ENCODE measurements at places on chromosomes 6 and 20.

DNA sequence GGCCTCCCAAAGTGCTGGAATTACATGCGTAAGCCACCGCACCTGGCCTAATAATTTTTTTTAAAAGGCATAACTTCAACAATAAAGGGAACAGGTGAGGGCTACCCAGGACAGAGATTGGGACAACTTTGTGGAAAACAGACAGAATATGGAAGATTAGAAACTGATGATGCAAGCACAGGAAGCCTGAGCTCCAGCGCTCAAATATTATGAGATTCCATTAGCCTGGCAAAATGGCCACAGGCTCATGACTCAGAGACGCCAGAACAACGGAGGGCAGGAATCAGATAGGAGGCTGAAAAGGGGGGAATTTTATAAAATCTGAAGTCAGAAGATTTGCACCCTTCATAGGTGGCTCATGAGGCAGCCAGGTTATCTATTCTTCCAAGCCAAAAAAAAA is 103.1 kb upstream of the MRPS10 start:
- DNase-seq: no peak

- peak; percentile 44 for DNase-seq
These were observed 15.9 kb downstream of the NDUFAF5 start for GRCh38 chr20:13800728-13801134.

DNA sequence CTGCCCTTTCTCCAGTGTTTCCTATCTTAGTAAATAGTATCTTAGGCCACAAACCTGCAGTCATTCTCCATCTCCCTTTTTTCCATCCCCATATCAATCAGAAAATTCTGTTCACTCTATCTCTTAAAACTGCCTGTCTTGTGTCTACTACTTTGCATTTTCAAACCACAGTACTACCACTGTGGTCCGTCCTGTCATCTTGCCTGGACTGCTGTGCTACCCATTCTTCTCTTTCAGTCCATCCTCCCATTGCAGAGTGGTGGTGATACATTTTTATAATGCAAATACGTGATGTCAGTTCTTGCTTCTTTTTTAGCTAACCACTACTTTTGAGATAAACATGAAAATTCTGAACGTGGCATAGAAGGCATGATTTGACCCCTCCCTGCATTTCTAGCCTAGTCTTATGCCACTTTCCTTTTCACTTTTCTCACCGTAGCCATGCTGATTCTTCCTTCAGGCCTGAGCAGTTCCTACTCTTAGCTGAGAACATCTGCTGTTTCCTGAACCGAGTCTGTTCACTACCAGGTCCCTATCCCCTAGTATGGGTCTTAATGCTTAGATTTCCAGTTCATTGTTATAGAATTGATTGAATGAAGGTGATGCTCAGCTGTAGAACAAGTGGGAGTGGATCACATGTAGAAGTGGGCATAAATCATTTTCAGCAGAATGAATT is 13.8 kb downstream of the TBPL1 start:
- DNase-seq: no peak

DNA sequence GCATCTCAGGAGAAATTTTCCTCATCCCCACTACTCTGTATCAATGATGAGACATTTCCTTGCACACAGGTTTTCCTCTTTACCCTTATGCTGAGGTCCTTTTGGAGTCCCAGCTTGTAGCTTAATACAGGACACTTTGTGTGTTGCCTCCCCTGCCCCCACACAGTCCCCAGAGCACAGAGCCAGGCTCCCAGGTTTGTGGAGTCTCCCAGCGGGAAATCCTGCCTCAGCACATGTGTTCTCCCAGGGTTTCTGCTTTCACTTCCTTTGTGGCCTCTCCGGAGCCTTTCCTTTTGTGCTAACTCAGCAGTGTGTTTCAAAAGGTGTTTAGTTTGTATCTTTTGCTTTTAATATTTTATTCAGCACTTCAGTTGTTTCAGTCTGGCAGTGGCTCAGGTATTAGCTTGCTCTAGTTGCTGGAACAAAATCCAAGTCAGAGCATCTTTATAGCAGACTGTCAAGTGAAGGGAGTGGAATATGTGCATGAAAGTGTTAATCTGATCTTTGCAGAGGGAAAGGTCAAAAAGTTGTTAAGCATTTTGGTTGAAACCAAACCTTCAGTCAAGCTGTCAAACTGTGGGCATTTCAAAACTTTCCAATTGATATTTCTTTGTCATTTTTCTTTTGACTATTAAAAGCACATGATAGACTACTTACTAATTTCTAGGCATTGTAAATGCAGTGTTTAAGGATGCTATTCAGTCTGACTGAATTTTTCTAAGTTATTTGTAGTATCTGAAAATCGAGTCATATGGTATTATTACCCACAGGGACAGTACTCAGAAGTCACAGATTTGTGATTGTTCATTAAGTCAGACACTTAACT is 8.6 kb downstream of the SNX9 start:
- DNase-seq: peak; percentile 83

GRCh38 chr20:2507464-2507863 is 1.3 kb downstream of the ZNF343 start:
- no peak for DNase-seq

DNA sequence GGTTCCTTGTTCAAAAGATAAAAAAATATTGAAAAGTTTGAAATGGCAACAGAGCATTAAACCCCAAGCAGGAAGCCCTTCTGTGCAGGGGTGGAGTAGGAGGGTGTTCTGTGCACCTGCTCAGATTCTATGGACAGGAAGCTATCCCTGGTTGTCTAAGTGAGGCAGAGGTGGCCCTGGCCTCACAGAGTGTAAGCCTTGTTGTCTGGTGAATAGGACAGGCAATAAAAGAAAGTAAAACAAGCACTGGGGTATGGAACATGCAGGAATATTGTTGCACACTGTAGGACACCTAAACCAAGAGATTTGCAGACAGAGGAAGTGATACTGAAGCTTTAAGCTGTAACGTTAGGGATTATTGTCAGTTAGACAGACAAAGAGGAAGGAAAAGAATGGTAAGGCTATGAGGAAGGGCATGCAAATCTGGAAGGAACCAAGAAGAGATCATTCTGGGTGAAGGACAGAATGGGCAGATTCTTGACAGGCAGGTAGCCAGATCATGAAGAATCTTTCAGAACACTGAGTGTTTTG is 66.8 kb downstream of the TBC1D7 start:
- DNase-seq: peak; percentile 65

- no peak for DNase-seq
These were observed 64.7 kb upstream of the MTHFD1L start for GRCh38 chr6:150800674-150801314.

GRCh38 chr6:83057705-83058321 is 7.8 kb downstream of the UBE3D start:
- peak; percentile 66 for DNase-seq

DNA sequence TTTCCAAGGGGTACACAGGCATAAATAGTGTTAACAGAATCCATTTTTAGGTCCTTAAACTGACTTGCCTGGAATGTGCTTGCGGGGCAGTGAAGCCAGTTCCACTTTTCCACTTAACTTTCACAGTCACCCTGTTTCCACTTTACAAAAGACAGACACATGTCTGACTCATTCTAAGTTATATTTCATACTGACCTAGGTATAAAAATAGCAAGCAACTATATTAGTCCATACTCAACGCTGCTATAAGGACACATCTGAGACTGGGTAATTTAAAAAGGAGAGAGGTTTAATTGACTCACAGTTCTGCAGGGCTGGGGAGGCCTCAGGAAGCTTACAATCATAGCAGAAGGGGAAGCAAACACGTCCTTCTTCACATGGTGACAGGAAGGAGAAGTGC is 88.2 kb downstream of the MTFR2 start:
- no peak for DNase-seq

DNA sequence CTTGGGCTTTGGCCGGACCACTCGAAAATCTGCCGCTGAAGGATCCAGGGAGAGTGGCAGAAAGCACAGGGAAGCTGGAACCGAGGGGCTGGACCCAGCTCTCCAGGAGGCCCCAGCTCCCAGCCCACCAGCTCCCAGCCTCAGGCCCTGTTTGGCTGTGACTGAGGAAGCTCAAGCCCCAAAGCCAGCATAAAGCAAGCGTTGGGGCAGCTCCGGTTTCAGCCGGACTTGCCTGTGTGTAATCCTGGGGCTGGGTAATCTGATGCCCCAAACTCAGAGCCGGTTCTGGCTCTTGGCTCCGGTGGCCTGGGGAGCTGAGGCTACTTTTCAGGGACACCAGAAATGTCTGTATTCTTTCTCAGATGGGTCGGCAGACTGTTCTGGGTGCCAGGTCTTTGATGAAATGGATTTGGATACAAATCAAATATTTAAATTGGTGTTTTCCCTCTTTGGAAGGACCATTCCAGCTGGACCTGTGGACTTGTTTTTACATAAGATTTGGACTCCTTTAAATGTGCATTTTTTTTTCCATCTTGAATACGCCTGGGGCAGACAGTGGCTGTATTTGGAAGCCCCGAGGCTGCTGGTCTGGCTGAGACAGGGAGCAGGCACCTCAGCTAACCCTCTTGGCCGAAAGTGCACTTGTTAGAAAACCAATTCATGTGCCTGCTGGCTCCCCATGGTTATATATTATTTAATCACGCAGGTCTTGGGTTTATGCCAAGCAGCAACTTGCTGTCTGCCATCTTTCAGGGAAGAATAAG is 29.7 kb downstream of the RPP40 start:
- no peak for DNase-seq

DNA sequence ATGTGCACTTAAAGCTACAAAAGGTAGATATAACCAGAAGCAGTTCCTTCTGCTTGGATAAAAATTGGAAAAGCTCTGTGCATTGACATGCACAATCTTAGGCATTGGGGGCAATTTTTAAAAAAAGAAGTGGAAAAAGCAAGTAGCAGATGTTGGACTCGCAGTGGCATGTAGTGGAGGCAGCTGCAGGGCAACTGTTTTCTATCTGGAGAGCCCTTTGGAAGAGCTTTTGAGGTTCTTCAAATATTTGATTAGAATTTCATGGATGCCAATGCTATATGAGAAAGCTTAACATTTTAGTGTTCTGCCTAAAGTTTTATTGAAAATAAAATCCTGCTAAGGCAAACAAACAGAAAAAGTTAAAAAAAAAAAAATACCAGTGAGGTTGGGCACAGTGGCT is 388.3 kb upstream of the RNF217 start:
- no peak for DNase-seq

DNA sequence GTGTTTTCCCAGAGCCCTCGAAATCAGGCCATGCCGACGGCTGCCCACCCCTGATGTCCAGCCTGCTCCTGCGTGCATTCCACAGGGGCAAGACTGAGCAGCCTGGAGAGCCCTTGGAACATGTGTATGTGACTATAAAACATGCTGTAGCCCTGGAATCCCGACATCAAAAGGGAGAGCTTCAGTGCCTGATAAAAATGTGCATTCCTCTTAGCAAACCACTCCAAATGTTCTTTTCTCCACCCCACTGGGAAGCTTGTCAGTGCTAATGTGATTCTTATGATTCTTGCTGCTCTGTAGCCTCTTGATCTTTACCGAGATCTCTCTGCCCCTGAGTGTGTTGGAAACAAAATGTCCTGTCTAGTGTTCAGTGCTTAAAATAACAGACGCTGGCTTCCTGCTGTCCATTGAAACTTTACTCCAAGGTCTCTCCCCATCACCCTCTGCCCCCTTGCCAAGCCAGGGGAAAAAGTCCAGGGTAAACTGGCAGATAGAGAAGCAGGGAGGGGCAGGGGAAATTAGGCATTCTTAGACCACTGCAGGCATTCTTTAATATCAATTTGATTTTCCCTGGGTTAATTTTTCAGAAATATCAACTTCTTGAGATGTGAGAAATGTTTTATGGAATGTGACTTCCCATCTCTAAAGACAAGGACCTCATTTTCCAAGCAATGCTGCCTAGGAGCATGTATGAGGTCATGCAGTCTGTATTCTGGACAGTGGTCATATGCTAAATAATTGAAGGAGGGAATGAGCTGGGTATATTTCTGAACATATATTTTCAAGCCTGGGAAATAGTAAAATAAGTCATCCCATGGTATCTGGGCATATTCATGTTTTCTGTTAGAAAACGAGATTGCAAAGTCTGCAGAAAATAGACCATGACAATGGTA is 73.8 kb upstream of the ISM1 start:
- DNase-seq: no peak

- no peak for DNase-seq
These were observed 41.5 kb downstream of the FHL5 start for GRCh38 chr6:96604420-96604819.

- DNase-seq: no peak
These were observed 67.5 kb downstream of the DNAH8 start for GRCh38 chr6:38782616-38783015.

GRCh38 chr20:50481741-50482140 is 28.4 kb upstream of the PTPN1 start:
- DNase-seq: no peak

DNA sequence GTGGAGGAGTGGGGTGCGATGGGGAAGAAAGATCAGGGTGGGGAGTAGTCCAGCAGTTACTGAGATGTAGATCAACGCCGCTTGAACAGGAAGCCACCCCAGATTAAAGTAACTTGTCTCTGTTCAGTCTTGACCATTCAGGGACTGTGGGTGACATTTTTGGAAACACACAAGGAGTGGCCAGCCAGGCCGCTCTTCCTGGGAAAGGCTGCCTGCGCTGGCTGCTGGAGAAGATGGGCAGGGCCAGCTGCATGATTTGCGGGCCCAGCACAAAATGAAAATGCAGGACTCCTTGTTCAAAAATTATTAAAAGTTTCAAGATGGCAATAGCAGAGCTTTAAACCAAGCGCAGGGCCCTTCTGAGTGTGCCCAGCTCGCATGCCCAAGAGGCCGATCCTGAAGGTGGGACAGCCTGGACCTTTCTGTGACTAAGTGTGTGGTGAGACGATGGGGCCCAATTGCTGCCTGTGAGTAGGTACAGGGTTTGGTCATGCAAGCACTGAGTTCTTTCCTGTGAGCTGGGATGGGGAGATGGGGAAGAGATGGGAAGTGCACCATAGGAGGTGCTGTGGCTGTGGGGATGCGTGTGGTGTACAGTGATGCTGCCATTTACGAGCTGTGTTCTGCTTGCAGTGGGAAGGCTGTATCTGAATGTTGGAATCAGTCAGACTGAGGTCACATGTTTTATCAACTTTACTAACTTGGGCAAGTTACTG is 51.3 kb downstream of the DAAM2 start:
- DNase-seq: no peak

DNA sequence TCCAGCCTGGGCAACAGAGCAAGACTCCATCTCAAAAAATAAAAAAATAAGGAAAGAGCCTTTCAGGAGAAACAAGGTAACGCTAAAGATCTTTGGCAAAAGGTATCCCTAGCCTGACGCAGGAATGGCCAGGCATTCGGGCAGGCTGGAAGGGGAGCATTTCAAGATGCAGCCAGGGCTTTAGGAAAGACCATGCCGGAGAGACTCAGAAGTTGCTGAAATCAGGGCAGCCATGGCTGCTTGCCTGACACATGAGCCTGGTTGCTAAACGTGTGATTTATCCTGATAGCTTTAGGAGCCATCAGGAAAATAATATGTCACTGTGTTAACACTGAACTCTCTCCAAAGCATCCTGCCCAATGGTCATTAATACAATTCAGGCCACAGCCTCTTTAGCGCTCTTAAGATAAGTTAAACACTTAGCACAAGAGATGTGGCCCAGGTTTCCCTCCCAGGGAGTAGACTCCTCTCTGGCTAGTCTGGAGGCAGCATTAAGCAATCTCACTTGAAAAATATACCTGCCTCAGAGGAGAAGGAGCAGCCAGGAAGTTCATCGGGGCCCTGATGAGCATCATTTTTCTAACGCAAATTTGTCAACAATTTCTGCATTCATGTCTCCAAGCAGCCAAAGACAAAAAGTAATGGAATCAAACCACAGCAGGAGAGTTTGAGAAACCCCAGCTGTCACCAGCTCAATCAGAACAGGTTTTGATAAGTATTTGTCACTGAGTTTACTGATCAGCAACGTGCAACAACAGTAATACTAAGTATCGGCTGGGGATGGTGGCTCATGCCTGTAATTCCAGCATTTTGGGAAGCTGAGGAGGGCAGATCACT is 200.0 kb downstream of the ZMYND8 start:
- DNase-seq: no peak

- peak; percentile 33 for DNase-seq
These were observed 46.2 kb upstream of the SDHAF4 start for GRCh38 chr6:70520575-70520974.

GRCh38 chr20:34872622-34873224 is at the start of gene GGT7:
Gene GGT7, minus strand, starts transcription at chr20:34872856. Its CDS starts 41 bp downstream, at chr20:34872815.
- DNase-seq: peak; percentile 91

Measured in RPMI8226 (cell line).